NCI-H187 treated with DMSO at 0.1 percent for 48 hours (cell line): ENCODE measurements at places on chromosomes 1 and 21.

- DNase-seq = no peak
These were observed 184.7 kb upstream of the CACYBP start for GRCh38 chr1:174815036-174815435.

- no peak for DNase-seq
These were observed 187.4 kb downstream of the CYYR1 start for GRCh38 chr21:26385721-26386120.

DNA sequence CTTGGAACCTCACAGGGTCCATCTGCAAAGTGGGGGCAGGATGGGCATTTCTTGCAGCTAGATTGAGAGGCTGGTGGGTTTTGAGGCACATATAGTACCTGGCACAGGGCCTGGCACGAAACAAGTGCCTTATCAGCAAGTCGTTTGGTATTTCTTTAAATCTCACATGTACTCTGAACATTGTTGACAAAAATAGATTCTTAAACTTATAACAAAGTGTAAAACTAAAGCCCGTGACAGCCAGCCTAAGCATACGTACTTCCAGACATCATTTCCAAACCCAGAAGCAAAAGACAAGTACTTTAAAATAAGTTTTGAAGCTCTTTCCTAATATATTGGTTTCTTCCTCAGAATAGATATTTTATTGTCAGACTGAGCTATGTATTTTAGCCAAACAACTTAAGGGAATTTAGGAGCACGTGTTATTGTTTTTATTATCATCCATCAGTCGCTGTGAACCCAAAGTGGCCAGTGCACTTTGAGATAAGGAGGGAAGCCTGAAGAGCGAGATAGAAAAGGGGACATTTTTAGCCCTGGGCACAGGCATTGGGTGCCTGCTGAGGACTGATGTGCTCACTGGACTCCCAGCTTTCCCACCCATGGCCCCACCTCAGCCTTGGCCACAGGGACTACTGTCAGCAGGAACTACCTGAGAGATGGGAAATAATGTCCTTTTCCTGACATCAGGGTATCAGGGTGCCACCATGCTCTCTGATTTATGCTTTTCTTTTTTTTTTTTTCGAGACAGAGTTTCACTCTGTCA, 3.0 kb downstream of the FBLIM1 start:
- DNase-seq = no peak

DNA sequence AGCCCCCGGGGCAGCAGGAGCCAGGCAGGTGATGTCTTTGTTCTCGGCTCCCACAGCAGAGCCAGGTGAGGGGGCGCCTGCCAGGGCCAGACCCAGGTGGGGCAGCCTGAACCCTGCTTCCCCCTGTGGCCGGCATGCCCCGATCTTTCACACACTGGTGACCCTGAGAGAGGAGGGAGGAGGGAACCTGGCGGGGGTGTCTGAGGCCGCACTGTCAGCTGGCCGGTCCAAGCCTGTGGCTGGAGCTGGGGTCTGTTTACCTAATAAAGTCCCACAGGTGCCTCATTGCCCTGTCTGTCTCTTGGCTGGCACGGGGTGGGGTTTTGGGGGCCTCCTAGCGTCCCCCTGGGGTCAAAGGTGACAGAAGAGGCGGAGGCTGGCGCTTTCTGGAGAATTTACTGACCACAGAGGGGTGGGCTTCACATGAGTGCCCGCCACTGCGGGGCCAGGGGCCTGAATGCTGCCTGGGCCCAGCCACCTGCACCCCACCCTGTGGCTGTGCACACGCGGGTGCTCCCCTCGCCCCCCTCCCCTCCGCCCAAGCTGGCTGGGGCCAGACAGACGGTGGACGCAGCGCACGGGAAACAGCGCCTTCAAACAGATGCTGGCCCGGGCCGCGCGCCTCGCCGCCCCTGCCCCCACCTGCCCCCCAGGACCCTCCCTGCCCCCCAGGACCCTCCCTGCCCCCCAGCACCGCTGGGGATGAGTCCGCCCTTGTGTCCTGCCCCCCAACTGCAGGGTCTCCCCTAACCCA, 5.8 kb downstream of the TMEM240 start:
- no peak for DNase-seq

- no peak for DNase-seq
These were observed 72.3 kb downstream of the HUNK start for GRCh38 chr21:31945141-31945540.
